ENCODE measurements at places on chromosomes 13 and 19.
A peak's percentile ranks its signal among the peaks of the same experiment; 100 is the strongest.

DNA sequence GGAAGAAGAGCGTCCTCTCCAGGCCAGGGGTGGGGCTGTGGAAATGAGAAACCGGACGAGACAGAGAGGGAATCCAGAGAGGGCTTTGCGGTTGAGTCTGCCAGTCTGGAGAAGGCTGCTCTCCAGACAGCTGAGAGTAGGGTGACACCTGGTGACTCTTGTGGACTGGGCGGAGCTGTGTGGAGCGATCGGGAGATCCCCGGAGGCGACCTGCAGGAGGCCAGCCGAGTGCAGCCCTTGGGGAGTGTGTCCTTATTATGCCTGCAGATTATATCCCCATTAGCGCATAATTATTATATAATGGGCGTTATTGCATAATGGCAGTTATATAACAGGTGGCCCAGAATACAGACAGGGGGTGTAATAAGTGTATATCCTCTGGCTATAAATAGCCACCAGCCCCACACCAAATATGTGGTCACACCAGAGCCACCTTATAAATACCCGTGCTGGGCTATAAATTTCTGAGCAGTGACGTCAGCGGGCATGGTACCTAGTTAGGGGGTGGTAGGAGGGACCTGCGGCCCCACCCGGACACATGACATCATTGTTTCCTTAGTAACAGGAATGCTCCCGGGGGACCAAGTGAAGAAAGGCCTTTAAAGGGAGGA is 41.2 kb downstream of the NFIX start:
- peak; percentile 93 for DNase-seq

DNA sequence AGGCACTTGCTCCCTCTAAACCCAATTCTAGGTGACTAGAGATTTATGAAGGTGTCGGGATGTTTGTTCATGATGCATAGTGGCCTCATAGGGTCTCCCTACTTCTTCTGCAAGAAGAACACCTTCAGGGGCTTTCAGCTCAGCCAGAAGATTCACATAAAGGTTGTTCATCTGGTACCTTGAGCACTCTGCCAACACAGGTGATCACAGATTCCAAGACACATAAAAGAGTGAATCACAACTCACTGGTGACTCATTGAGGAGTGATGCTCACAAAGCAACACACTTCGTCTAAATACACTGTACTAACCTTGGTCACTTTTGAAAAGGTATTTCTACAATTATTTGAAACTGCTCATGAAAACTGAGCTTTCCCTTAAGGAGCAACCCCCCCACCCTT is 6.8 kb upstream of the ZNF324 start:
- no peak for DNase-seq

- no peak for DNase-seq
Observed at GRCh38 chr19:35098413-35099049, 17.1 kb upstream of the FXYD3 start.

- DNase-seq, result peak; percentile 63
Observed at GRCh38 chr13:26401578-26402021, 147.7 kb downstream of the CDK8 start.

DNA sequence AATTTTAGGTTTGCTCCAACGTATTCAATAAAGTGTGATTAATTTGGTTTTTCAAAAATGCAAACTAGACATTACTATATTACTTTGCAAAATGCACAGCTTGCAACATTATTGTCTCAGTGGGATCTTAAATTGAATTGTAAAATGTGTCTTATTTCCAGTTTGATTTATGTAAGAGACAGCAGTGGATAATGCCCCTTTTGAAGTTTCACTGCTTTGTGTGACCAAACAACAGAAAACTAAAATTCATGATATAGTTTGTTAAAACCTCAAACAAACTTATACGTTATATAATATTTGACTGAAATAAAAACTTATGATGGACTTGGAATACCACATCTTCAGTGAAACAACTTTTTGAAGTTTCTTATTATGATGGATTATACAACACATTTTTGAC is 279.8 kb downstream of the DACH1 start:
- DNase-seq, result no peak

GRCh38 chr13:59472134-59472533 is 691.6 kb downstream of the DIAPH3 start:
- DNase-seq, result no peak

DNA sequence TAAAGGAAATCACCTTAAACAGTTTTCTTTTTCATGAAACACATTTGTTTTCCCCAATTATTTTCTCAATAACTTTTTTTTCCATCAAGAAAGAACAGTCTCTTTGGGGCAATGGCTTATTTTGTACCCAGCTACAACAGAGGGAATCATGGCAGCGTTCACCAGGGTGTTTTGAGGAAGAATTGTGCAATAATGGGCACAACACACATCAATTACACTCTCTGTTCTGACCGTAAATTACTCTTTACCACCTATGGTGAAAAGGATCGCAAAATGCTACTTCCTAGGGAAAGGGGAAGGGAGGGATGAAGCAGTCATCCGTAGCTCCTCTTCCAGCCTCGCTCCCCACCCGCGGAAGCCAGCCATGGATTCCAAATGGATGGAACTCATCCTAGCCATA is 38.6 kb downstream of the TMTC4 start:
- no peak for DNase-seq

- DNase-seq, result no peak
Observed at GRCh38 chr13:40503966-40504591, 162.4 kb downstream of the FOXO1 start.

DNA sequence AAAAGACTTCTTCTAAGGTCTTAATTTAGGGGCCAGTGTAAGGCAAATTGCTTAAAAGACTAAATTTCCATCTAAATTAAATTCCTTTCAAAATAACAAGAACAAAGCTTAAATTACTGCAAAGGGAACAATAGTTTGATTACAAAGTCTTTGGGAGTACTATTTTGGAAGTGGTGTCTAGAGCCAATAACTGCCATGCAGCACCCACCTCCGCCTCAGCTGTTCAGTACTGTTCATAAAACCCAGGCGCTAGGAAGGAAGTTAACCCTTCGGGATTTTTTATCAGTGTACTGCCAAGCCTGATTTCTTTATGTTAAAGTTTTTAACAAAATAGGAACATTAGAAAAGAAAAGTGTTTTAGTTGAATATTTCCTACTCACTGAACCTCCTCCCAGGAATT is 210.1 kb downstream of the LIG4 start:
- DNase-seq, result no peak

DNA sequence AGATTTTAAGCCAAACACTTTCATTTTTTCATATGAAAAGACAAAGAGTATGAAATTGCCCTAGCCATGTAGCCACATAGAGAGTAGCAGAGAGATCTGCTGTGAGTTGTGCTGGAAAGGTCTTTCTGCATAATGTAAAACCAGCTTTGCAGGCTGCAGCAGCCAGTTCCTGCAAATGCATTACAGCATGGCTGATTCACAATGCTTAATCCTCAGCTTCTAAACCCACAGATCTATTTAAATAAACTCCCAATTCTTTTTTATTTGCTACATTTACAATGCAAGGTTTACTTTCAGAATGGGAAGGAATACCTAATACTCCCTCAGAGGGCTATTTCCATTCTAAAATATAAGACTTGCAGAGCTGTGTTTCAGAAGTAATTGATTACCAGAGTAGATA is 185.6 kb upstream of the STARD13 start:
- DNase-seq, result no peak

DNA sequence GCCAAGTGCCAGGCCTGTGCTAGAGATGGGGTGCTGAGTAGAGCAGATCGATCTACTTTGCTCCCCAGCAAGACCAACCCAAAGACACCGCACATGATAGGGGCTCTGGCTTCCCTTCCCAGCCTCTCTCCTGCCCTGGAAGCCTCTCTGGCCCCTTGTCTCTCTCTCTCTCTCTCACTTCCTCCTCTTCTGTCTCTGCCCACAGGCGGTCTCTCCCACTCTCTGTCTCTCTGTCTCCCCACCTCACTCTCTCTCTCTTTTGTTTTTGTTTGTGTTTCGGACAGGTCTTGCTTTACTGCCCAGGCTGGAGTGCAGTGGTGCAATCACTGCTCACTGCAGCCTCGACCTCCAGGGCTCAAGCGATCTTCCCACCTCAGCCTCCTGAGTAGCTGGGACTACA is 1.3 kb downstream of the SELENOV start:
- DNase-seq, result no peak
